Tibial nerve (tissue), 4 donors: ENCODE measurements at places on chromosomes 3 and 15.

DNA sequence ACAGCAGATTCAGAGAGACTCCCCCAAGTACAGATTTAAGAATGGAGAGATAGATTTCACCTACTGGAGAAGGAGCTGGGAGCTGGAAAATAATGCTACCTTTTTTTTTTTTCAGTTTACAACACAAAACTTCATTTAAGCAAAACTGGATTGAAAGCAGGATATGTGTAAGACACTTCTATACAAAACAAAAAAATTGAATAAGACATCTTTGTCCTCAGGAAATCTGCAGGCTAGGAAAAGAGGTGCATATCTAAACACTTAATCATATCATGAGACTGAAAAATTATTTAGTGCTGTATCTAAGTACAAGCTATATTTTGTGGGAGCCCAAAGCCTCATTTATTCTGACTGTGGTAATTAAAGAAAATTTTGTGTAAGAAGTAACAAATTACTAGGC, 516.1 kb downstream of the ZIC1 start:
- DNase-seq: no peak

GRCh38 chr3:108509871-108510270, 525 bp downstream of the MYH15 start:
- DNase-seq: no peak

DNA sequence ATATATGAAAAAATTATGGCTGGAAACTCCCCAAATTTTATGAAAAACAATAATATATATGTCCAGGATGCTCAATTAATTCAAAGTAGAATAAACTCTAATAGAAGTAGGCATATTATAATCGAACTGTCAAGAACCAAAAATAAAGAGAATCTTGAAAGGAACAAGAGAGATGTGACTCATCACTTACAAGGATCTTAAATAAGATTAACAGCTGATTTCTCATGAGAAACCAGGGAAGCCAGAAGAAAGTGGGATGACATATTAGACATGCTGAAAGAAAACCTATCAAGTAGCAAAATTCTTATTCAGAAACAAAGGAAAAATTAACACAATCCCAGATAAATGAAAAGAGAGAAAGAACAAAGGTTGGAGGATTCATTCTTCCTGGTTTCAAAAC, 66.8 kb downstream of the FAIM start:
- no peak for DNase-seq

DNA sequence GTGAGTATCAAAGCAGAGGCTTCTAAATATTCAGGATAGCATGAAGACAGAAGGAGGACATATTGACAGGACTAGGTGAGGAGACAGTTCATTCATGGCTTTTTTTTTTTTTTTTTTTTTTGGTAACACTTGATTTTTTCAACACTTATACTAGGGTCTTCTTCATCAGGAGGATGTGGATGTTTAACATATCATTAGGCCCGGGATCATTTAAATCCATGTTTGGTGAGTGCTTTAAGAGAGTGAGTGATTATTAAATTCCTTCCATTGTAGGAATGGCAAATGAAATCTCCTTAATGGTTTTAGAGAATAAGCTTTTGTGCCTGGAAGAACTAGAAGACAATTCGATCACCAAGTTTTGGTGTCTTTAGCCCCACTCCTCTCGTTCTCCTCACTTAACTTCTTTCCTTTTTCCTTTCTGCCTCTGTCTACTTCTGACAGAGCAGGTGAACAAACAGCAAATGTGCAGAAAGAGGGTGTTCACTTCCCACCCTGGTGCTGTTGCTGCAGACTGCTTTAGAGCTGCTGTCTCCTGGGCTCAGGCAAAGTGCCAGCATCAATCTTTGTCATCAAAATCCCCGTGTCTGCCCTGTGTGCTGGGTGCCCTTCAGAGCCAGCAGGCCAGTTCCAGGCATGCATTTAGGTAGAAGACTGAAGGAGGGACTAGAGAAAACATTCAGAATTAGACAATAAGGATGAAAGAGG, 35.6 kb upstream of the RAB11A start:
- no peak for DNase-seq

- no peak for DNase-seq
These were observed 52.5 kb upstream of the AMOTL2 start for GRCh38 chr3:134426660-134427181.
